ENCODE measurements at places on chromosomes 11 and 22.

DNA sequence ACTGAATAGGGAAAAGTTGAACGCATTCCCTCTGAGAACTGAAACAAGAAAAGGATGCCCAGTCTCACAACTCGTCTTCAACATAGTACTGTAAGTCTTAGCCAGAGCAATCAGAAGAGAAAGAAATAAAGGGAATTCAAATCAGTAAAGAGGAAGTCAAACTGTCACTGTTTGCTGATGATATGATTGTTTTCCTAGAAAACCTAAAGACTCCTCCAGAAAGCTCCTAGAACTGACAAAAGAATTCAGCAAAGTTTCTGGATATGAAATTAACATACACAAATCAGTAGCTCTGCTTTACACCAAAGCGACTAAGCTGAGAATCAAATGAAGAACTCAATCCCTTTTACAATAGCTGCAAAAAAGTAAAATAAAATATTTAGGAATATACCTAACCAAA lies 471.2 kb upstream of the CNTN5 start:
- DNase-seq, result no peak

GRCh38 chr11:41955066-41955465 lies 495.6 kb upstream of the LRRC4C start:
- no peak for DNase-seq

DNA sequence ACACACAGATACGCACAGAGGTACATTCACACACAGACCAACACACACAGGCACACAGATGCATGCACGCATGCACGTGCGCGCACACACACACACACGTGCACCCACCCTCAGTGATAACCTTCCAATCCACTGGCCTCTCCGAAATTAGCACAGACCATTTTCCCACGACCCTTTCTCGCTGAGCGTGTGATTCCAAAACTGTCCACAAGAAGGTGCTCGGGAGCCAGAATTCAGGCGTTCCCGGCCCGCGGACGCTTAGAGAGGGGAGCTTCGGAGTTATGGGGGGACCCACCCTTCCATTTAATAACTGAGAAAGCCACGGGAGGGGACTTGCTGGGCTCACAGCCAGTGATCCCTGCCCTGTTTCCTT lies 33.8 kb upstream of the SLC35C1 start:
- peak; percentile 72 for DNase-seq

GRCh38 chr22:49216579-49216978 lies 611.1 kb downstream of the BRD1 start:
- DNase-seq, result peak; percentile 23

DNA sequence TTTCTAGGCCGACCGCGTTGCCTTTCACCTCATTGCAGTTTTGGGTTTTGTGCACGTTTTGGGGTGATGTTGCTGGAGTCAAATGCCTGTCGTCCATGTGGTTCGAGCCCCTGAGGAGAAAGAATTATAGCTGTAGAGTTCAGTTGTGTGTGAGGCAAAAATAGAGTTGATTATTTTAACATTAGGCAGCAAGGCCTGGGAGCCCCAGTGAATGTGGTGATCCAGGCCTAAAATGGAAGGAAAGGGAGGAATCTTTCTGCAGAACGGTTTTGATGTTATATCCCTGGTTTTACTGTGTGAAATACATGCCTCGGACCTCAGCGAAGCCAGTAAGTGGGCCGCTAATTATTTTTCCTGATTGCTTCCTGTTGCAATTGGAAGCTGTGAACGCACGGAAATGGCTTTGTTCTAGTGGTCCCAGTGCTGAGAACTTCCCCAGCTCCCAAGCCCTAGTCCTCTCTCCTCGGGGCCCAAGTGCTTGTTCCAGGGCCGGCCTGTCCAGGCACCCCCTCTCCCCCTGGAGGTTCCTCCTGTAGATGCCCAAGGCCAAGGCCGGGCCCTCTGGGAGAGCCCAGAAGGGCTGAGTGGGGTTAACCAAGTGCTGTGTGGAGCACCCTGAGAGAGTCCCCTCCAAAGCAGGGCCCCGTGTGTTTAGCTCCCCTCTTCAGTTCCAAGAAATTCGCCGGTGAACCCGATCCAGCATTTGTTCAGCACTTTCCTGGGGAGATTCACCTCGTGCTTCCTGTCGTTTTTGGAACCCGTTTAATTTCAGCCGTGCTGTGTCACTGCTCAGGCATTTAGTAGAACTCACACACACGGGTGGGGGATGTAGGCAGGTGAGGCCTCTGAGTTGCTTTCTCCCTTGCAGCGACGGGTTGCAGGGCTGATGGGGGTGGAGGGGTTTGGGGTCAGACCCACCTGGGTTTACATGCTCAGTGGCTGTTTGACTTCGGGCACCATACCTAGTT lies 2.1 kb downstream of the LRP5 start:
- DNase-seq, result peak; percentile 78

DNA sequence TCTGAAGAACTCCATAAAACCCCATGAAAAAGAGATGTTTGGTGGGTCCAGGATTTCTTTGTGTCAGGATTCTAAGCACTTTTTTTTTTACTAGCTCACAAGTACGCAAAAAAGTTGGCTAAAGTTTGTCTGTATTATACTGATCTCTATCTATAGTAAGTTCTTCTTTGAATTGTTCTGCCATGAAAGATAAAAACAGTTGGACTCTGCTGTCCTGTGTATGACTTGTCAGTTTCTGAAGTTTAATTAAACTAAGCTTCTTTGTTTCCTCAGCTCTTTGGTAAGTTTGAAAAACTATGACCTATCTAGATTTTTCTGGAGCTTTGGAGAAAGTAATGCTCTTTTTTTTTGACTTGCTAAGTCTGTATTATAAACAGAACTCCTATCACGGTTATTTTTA lies 812.2 kb upstream of the LUZP2 start:
- DNase-seq, result no peak

- DNase-seq, result no peak
Measured at GRCh38 chr22:25510876-25511275, 53.6 kb upstream of the GRK3 start.

GRCh38 chr11:66123902-66124301 lies 53.8 kb downstream of the PACS1 start:
- no peak for DNase-seq

DNA sequence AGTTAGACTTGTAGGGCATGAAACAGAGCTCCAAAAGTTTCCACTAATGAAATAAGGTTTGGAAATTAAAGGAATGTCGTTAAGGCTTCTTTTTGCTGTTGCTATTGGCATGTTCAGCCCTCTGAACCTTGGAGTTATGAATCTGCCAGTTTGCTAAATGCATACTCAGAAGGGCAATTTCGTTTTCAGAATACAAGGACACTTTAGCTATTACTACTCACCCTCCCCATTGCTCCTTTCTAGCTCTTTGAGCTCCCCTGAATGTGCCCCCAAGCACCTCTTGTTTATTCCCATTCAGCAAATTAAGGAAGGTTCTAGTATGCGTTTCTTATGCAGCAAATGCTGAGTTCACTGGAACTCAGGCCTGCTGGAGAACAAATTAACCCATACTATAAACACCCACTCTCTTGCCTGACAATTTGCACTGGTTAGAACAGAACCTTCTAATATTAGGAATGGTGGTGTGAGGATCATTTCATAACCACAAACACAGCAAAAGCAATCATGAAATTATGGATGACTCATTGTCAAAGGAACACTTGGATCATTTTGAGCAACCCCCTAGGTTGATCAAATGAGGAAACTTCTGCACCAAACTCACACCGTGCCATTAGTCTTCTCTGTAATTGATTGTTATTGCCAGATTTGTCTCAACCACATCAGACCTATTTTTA lies 26.2 kb upstream of the LIN7C start:
- DNase-seq, result no peak

DNA sequence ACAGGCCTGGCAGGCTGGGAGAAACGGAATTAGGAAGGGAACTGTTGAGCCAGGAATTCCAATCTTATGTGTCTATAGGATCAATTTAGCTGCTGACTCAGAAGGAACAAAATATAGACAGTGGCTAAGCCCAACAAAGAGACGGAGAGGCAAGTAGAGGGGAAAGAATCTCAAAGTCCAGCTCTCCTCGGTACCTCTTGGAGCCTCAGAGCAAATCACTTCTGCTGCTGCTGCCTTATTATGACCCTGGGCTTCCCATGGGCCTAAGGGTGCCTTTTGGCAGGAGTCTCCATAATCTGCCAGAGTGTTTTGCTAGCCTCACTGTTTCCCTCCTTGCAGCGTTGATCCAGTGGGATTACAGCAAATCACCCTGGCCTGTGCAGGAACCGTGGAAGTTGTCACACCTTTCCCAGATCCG lies 31.7 kb downstream of the PAX6 start:
- DNase-seq, result peak; percentile 76

GRCh38 chr11:126173257-126173656 lies 38.2 kb downstream of the RPUSD4 start:
- DNase-seq, result no peak

DNA sequence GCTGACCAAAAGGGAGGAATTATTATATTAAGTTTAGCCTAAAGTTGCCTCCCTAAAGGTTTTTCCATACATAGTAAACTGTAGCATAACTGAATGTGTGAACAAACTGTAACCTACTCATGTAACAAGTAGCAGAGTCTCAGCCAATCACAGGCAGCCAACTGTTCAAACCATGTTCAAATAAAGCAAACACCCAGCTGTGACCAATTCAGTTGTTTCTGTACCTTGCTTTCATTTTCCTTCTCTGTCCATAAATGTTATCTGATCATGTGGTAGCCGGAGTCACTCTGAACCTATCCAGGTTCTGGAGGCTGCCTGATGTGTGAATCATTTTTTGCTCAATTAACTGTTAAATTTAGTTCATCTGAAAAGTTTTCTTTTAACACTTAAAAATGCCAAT lies 373.5 kb downstream of the GUCY1A2 start:
- no peak for DNase-seq
